ENCODE measurements at places on chromosomes 11 and 22.
A peak's percentile ranks its signal among the peaks of the same experiment; 100 is the strongest.

GRCh38 chr11:9462806-9463537 is 2.2 kb downstream of the ZNF143 start:
- no peak for DNase-seq

- no peak for DNase-seq
These were observed 33.6 kb downstream of the MACROD1 start for GRCh38 chr11:64132191-64132771.

GRCh38 chr11:71324788-71325417 is 72.5 kb upstream of the SHANK2 start:
- no peak for DNase-seq

GRCh38 chr22:18078329-18079041 is 695 bp downstream of the PEX26 start:
- DNase-seq, result peak; percentile 48

DNA sequence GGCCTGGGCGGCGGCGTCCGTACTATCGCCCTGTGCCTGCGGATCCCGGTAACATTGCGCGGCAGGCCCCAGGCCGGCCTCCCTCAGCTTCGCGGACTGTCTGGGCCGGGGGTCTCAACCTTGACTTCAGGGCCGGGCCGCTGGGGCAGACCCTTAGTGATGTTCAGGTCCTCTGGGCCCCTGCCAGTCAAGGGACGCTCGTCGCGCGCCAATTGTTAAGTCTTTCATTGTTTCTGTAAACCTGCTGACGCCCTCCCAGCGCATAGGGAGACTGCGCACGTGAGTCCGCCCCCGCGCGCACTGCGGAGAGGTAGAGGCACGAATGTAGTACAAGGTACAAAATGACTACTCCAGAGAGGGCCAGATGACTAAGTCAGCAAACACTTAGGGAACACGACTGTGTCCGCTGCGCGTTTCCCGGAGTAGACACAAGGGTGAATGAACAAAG is 451 bp upstream of the HDHD5 start:
- peak; percentile 27 for DNase-seq

GRCh38 chr11:57632116-57632515 is 17.6 kb downstream of the YPEL4 start:
- DNase-seq, result no peak

GRCh38 chr11:94673951-94674491 is 94.1 kb upstream of the AMOTL1 start:
- no peak for DNase-seq

GRCh38 chr11:10655943-10656576 is 37.5 kb downstream of the IRAG1 start:
- no peak for DNase-seq

- no peak for DNase-seq
These were observed 437 bp downstream of the KIAA0930 start for GRCh38 chr22:45240104-45240809.

DNA sequence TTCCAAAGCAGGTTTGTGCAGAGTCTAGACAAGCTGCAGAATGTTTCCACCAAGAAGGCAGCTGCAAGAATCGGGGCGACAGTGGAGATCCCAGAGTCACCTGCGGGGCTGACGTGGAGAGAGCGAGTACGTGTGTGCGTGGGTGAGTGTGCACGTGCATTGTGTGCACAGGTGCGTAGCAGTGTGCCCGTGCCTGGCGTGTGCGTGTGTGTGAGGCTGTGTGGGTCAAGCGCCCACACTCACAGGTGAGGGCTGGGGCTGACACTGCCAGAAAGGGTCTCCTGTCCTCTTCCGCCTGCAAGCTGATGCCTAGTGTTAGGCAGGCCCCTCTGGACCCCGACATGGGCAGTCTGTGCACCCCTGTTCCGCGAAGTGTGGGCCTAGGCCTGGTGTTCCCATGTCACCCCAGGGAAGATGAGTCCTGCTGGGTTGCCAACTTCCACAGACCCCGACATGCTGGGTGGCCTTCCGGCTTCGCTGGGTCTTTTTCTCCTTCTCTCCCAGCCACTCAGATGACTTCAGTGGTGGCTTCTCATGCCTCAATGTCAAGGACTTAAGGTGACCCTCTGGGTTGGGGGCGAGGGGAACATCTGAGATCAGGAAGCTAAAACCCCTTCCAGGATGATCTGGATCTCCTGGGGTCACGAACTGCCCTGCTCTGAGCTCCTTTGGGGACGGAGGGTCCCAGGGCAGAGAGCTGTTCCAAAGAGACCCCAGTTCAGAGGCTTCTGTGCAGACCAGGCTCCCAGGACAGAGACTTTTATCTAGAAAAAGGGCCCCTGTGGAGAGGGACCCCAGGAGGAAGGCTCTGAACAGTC is 10.4 kb upstream of the SYT8 start:
- DNase-seq, result no peak

DNA sequence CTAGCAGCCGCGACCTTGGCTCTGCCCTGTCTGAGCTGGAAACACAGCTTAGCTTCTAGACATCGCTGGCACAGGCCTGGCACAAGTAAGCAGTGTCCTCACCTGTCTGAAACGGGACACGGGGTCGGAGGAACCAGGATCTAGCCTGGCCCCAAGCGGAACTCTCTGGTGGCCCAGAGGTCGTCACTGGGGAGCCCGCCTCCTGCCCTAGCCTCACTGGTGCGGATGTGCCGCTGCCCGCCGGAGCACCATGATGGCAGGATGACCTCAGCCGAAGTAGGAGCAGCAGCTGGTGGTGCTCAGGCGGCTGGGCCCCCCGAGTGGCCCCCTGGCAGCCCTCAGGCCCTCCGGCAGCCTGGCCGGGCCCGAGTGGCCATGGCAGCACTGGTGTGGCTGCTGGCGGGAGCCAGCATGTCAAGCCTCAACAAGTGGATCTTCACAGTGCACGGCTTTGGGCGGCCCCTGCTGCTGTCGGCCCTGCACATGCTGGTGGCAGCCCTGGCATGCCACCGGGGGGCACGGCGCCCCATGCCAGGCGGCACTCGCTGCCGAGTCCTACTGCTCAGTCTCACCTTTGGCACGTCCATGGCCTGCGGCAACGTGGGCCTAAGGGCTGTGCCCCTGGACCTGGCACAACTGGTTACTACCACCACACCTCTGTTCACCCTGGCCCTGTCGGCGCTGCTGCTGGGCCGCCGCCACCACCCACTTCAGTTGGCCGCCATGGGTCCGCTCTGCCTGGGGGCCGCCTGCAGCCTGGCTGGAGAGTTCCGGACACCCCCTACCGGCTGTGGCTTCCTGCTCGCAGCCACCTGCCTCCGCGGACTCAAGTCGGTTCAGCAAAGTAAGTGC is 871 bp downstream of the SLC35E4 start:
- no peak for DNase-seq

DNA sequence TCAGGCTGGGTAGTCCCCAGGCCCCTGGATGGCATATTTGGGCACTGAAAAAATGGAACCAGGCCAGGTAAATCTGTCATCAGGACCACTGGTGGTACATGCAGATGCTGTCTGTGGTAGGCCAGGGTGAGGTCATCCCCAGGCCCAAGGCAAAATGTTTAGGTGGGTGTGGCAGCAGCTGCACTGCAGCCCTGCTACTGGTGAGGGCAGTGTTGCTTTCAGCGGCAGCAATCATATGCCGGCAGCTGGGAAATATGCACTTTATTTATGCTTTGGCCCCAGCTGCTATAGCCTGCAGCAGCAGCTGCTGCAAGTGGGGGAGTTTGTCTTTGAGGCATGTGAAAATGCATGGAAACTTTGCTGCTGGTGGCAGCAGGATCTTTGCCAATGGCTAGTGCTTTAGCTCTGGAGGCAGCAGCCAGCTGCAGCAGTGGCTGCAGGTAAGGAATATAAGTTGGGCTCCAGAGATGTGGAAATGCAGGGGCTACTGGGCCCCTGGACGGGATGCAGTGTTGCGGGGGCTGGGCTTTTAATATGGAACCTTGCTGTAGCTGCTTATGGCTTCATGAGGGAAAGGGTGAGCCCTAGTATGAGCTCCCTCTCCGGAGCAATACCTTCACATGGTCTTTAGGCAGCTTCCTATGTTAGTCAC is 365.7 kb upstream of the CADM1 start:
- DNase-seq, result peak; percentile 24

DNA sequence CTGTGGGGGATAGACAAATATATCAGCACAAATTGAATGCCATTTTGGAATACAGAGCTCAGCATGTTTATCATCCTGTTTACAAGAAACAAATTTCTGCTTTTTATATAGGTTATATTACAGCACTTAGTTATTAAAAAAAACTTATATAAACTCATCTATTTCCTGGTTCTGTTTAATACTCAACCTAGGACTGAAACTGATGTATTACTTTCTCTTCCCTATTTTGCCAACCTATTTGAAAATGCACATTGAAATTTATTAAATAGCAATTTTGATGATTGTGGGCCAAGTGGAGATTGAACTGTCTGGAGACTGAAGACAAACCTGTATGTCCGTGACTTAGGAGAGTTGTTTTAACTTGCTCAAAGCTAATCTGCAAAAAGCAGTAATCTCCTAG is 288.3 kb upstream of the ANO3 start:
- DNase-seq, result no peak

DNA sequence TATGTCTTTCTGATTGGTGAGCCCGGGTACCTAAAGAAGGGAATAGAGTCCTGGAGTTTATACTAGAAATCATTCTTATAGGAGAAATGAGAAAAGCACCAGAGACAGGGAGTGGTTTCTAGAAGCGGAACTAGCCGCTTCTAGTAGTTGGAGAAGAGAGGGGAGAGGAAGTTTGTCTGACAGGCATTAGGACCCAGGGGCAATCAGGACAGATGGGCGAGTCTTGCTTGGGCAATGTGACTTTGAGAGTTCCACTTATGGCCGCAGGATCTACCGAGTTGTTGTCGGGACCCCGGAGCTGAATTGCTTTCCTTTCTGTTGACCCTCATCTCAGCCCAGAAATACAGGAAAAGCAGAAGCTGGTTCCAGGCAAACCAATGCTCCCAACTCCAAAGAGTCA is 596.8 kb upstream of the CNTN5 start:
- DNase-seq, result no peak

GRCh38 chr11:69116671-69117070 is 39.1 kb upstream of the SMIM38 start:
- no peak for DNase-seq

- peak; percentile 96 for DNase-seq
These were observed at the start of gene LRRC56 for GRCh38 chr11:536841-537621. TSS of gene LRRC56 (plus strand) at chr11:537527. CDS start at chr11:540685, 3,158 bp downstream.

DNA sequence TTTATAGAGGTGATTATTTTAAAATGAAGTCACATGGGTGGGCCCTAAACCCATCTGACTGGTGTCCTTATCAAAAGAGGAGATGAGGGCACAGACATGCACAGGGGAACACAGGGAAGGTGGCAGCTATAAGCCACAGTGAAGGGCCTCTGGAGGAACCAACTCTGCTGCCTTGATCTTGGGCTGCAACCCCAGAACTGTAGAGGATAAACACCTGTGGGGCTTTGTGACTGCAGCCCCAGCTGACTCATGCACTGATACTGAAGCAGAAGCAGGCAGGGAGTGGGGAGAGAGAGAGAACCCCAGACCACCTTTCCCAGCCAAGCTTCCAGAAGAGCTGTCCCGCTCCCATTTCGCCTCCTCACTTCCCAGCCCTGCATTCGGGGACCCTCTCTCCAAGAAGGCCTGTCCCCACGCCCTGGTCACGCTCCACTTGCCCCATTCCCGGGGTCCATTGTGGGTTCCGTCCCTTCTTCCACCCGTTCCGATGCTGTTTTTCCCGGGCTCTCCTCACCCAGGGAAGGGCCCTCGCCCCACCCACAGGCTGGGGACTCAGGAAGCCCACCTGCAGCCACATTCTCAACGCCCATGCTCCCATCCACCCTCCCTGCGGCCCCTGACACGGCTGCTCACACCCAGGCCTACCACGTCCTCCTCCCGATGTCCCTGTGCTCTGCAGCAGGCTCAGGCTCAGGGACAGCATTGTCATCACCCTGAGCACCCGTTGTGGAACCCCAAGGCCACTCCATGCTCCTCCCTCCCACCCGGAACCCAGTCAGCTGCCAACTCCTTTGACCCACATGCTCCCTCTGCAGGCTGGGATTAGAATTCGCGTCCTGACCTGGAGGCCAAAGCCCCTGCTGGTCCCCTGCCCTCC is 90.8 kb upstream of the SHANK2 start:
- DNase-seq, result no peak

- no peak for DNase-seq
These were observed 35.5 kb downstream of the SPATA19 start for GRCh38 chr11:133809569-133810491.

- no peak for DNase-seq
These were observed 76.9 kb downstream of the MYO7A start for GRCh38 chr11:77204754-77205466.

DNA sequence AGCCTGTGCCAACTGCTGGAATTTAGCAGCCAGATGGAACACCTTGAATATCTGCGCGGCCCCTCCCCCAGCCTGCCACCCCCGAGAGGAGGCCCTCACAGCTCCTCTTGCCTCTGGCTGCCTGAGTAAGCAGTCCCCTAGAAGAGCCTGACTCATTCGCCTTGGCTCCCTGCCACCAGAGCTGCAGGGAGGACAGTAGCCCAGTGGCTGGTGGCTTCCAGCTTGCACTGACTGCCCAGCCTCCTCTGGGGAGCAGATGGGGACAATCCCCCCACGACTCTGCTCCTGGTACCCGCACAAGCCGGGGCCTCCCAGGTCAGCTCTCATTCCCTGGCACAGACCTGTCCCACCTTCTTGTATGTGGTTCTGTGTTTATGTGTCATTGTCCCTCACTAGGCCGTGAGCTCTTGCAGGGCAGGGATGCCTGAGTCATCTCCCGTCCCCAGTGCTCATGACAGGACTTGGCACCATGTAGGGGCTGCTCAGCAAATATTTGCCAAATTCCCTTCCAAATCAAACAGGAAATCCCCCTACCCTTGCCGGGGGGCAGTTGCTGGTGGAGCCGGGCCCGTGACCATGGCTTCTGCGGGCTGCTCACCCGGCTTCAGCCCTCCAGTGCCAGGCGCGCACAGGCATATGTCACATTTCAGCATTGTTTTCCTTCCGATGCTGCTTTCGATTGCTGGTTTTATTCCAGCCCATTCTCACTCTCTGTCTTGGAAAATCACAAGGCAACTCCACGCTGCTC is 43.6 kb downstream of the CACNG2 start:
- DNase-seq, result no peak

GRCh38 chr11:35418282-35419183 is 825 bp downstream of the SLC1A2 start:
- no peak for DNase-seq

- no peak for DNase-seq
These were observed 243.7 kb downstream of the BRD1 start for GRCh38 chr22:49583886-49584505.

- no peak for DNase-seq
These were observed 590 bp downstream of the COMMD9 start for GRCh38 chr11:36288442-36289225.

- DNase-seq, result no peak
These were observed 181.2 kb downstream of the WNT11 start for GRCh38 chr11:76025068-76025467.

- DNase-seq, result no peak
These were observed 6.3 kb upstream of the NDUFC2 start for GRCh38 chr11:78085972-78086371.

- DNase-seq, result no peak
These were observed 39.0 kb downstream of the ENDOD1 start for GRCh38 chr11:95128602-95129001.

GRCh38 chr11:44003736-44004451 is 43.9 kb upstream of the ACCSL start:
- DNase-seq, result no peak

DNA sequence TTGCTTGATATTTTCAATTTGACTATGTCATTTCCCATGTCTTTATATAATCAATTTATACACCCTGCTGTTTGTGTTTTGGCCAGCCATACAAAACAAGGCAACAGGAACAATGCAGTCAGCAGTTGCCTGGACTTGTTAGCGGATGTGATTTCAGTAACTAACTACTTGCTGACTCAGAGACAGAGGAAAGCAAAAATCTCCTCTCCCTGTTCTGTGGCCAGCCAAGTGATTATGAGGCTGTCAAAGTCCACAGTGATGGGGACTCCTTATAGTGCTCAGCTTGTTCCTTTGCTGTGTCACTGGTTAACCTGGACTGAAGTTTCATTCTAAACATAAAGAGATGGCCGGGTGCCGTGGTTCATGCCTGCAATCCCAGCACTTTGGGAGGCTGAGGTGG is 32.6 kb upstream of the APLP2 start:
- DNase-seq, result no peak

Measured in CD4-positive, alpha-beta T cell treated with Interleukin-10 for 1 hour (primary cell).